CD8-positive, alpha-beta memory T cell (primary cell): ENCODE measurements at places on chromosomes 3 and 15.

DNA sequence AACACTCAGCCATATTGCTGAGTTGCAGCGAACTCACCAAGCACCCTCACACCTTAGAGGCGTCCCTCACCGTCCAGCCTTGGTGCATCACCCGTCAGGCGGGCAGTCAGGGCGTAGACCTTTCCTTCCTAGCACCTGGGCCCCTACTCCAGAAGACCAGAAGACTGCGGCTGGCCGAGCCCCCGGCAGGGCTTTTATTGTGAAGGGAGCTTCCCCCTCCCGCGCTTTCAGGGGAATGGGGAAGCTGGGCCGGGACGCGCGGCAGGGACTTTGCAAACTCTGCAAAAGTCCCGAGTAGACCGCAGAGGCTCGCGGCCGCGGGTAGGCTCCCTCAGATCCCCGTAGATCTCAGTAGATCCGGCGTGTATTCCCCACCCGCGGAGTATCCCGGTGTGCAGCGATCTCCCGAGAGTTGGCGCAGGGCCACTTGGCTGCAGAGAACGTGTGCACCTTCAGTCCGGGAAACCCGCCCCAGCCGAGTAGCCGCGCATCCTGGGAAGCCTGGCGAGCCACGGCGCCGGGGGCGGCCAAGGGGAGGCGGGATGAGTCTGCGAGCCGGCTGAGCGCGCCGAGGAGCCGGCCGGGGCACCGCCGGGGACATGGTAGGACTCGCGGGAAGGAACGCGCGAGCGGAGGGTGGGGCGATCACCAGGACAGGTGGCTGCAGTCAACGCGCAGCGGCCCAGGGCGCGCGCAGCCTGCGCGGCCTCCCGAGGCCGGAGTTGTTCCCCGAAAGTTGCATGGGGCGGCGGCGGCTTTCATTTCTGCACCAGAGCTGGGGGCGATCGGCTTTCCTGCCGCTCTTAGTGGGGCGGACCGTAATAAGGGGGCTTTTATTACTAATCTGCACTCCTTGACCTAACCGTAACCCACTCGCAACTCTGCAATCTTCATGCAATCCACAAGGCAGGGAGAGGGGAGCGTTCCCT is at the start of gene GASK1A:
GASK1A (plus strand) TSS at position 268 of the 929 bp plus-strand sequence; CDS start at position 600, 332 bp downstream.
- DNase-seq = no peak

DNA sequence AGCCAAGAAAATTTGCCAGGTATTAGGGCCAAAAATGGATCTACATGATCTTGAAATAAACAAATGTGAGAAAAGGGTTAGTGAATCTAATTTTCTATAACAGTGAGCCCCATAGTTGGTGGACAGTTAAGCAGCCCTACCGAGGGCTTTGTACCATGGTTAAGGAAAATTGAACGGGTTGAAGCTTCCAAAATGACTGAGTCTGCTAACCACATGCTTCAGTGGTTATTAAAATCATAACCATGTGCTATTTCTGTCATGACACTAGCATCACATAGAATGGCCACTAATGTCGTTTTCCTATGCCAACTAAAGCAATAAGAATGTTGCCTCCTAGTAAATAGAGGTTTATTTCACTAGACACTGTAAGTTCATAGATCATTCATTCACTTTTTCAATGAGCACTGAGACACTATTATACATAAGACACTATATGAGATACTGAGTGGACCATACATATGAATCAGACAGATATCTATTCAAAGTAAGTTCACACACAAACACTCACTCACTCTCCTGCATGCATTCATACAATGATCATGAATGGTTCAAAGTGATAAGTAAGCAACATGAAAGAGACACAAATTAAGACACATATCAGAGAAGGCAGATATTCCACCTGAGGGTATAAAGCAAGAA is 4.3 kb downstream of the SST start:
- no peak for DNase-seq

- DNase-seq = no peak
Measured at GRCh38 chr3:177724020-177724638, 526.8 kb upstream of the TBL1XR1 start.

DNA sequence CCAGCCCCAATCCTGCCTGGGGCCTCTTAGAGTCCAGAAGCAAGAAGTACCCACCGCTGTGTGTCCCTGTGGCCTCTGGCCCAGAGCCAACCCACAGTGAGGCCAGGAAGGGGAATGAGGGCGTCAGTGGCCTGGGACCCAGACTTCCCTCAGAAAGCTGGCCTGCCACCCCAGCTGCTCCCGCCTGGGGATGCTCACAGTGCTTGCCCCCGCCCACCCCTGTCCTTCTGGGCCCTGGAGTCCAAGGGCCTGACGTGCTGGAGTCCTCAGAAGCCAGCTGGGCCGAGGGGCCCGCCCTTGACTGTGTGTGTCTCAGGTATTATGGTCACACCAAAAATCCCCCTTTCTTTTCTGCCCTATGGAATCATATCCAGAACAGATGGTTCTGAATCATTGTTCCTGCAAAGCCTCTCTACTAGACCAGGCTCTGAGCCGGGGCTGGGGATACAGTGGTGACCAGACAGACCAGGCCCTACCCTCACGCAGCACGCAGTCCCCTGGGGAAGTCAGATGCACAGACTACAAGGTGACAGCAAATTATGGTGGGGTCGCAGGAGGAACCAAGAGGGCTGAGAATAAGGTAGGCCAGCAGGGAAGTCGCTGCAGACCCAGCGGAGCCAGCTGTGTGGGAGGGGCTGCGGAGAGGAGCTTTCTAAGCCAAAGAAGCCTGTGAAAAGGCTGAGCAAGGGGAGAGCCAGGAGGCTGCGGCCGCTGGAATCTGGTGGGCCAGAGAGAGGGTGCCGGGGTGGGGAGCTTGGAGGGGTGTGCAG is 99.1 kb downstream of the VGLL4 start:
- no peak for DNase-seq

DNA sequence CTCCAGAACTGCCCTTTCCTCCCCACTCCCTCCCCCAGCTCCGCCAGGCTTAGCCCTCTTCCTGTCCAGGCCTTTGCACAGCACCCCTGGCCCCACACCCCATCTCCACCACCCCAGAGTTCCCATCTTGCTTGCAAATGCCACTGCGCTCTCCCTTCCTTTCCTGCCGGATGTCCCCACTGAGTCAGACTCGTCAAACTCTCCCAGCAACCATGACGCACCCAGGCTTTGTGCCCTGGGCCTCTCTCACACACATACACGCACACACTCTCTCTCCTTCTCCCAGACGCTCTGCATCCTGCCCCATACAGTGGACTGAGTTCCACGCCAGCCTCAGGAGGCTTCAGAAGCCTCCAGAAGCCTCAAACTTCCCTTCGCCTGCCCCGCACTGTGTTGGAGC is 2.8 kb upstream of the CCDC9B start:
- no peak for DNase-seq

GRCh38 chr3:141737093-141737492 is 1.0 kb upstream of the RNF7 start:
- DNase-seq = no peak

GRCh38 chr3:43789028-43789427 is 98.3 kb downstream of the ABHD5 start:
- DNase-seq = no peak

GRCh38 chr15:72566973-72567372 is 87.5 kb upstream of the GOLGA6B start:
- no peak for DNase-seq

GRCh38 chr15:60774829-60775463 is 296.0 kb upstream of the ICE2 start:
- DNase-seq = no peak

DNA sequence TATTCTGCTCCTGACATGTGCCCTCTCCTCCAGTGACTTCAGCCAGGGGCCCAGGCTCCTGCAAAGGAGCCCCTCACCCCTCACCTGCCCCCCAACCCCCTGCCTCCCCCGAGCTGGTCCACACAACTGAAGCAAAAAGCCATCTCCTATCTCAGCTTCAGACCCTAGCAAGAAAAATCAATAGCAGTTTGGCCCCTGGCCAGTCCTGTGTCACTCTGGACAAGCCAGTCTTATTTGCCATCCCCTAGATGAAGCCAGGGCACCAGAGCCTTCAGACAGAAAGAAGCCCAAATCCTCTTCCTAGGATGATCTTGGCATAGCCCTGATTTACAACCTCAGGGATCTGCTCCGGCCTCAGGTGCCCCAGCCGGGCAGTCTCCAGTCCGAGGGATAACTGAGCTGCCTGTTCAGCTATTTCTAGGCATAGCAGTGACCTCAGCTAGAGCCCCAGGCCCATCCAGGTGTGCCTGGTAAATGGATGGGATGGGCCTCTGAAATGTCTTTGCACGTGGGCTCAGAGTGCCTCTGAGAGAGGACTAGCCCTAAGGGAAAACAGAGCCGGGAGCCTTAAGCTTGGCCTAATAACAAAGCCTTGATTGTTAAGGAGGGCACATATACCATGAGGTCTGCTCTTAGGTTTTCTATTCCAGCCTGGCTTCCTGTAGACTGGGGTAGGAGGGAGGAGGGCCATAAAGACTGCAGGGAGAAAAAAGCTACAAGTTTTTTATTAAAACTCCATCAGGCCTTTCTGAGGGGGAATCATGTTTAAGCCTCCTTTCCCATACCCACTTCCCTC is 242.0 kb downstream of the SHQ1 start:
- no peak for DNase-seq

DNA sequence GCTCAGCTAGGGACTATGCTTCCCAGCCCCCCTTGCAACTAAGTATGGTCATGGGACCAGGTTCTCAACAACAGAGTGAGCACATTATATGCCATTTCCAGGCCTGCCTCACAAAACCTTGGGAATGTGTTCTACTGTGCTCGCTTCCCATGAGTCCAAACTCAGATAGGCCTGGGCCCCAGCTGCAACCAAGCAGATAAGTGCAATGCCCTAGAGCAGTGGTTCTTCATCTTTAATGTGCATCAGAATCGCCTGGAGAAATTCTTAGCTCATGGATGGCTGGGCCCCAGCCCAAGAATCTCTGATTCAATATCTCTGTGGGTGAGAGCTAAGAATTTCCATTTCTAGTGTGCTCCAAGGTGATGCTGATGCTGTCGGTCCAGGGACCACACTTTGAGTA is 27.5 kb upstream of the TBC1D21 start:
- no peak for DNase-seq

- DNase-seq = no peak
Measured at GRCh38 chr15:42721016-42721415, 15.9 kb downstream of the CDAN1 start.

GRCh38 chr3:102269406-102269805 is 165.4 kb upstream of the ZPLD1 start:
- no peak for DNase-seq

DNA sequence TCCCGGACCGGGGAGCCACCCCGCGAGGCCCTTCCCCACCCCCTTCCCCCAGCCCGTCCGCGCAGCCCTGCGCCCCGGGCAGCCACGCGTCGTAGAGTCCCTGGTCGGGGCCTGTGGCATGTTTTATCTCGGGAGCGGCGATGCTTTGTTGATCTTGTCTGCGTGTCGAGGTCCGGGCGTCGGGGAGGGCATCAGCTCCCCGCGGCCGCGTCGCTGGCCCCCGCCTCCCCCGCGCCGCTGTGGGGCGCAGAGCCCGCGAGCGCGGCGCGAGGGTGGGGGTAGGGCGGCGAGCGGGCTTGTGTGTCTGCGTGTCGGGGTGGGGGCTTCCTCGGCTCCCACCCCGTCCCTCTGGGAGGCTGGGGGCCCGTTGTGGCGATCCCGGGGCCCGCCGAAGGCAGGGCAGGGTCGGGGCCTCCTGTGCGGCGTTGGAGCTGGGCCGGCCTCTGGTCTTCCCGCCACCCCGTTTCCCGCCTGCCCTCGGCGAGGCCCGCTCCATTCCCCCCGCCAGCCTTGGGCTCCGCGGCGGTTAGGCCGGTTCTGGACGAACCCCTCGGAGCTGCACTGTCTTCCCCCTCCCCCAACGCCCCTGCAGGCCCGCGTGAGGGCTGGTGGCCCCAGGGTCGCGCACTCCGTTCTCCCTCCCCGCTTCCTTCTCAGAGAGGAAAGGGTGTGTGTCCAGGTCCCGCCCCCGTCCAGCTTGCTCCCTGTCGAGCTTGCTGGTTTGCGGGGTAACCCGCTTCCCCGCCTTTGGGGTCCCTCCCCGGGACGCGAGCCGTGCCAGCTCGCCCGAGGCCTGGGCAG is 695 bp downstream of the GMPS start:
- peak; percentile 32 for DNase-seq

DNA sequence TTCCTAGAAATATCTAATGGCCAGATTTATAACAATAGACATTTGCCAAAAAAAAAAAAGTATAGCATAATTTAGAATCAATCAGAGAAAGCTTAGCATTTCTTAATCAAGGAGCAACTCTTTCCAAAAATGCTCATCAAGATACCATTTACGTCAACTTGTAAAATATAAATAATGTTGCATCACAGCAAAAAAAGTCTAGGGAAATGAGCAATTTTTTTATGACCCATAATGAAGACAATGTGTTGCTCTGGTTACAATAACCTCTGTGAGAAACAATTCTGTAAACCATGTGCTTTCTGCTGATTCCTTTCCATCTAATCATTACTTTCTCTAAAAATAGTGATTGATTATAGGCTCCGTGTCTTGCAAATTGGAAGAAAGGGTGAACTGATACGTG is 36.3 kb downstream of the KBTBD8 start:
- DNase-seq = no peak

- DNase-seq = no peak
Measured at GRCh38 chr3:140552403-140552802, 125.5 kb upstream of the TRIM42 start.

- DNase-seq = no peak
Measured at GRCh38 chr3:186997473-186997939, 67.2 kb downstream of the ST6GAL1 start.

GRCh38 chr3:138472141-138472825 is 37.9 kb downstream of the ESYT3 start:
- no peak for DNase-seq

GRCh38 chr3:50194903-50195500 is 3.6 kb downstream of the GNAT1 start:
- peak; percentile 36 for DNase-seq

GRCh38 chr3:73502609-73503583 is 121.8 kb downstream of the PDZRN3 start:
- DNase-seq = no peak

- DNase-seq = no peak
Measured at GRCh38 chr3:9613056-9613748, 36.1 kb upstream of the MTMR14 start.

DNA sequence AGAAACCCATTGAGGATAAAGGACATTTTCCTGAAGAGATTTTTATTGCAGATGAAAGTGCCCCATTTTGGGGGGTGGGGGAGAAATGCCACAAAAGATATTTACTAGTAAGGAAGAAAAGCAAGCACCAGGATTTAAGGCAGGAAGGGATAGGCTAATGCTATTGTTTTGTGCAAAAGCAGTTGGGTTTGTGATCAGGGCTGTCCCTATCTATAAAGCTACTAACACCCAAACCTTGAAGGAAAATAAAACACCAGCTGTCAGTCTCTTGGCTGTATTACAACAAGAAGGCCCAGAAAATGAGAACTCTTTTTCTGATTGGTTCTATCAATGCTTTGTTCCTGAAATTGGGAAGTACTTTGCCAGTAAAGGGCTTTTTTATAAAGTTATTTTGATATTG is 56.0 kb downstream of the CD200 start:
- DNase-seq = no peak

DNA sequence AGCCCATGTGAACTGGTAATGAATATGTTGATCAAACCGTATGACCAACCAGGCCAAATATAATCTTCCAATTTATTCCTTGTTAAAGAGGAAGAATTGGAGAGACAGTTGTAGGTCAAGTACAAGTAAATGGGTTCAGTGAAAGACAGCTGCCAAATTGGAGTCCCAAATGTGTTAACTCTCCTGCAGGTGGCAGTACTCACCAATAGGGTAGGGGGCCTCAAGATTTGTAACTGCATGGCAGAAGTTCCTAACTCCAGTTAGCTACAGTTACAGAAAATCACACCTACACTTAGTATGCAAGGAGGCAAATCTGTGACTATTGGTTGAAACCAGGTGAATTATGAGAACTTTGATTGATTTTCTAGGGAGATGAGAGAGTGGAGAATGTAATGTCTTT is 278.0 kb downstream of the ZBBX start:
- no peak for DNase-seq
